A673 (cell line): ENCODE measurements at places on chromosomes 6 and 20.

DNA sequence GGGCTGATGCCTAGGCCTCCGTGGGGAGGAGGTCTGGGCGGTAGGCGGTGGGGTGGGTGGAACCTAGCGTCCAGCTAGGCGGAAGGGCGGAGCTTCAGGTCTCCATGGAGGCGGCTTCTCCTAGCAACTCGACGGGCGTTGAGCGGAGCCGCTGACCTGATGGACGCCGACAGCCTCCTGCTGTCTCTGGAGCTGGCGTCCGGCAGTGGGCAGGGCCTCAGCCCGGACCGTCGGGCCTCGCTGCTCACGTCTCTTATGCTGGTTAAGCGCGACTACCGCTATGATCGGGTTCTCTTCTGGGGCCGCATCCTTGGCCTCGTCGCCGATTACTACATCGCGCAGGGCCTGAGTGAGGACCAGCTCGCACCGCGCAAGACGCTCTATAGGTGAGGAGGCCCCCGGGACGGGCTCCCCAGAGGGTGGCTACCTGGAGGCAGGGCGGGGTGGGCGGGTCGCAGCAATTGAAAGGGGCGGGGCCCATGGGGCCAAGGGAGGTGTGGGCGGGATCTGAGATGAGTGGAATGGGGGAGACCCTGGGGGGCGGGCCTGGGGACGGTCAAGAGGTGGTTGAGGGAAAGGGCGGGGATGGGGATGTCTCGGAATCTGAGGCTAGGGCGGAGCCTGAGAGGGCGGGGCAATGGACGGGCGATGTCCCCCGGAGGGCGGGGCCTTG is at the start of gene RSPH9:
TSS of gene RSPH9 (plus strand) at position 97 of the 673 bp plus-strand sequence. CDS start at position 160, 63 bp downstream.
- peak; percentile 61 for DNase-seq

- DNase-seq, result no peak
Measured at GRCh38 chr6:11407414-11407813, 130.1 kb upstream of the TMEM170B start.

DNA sequence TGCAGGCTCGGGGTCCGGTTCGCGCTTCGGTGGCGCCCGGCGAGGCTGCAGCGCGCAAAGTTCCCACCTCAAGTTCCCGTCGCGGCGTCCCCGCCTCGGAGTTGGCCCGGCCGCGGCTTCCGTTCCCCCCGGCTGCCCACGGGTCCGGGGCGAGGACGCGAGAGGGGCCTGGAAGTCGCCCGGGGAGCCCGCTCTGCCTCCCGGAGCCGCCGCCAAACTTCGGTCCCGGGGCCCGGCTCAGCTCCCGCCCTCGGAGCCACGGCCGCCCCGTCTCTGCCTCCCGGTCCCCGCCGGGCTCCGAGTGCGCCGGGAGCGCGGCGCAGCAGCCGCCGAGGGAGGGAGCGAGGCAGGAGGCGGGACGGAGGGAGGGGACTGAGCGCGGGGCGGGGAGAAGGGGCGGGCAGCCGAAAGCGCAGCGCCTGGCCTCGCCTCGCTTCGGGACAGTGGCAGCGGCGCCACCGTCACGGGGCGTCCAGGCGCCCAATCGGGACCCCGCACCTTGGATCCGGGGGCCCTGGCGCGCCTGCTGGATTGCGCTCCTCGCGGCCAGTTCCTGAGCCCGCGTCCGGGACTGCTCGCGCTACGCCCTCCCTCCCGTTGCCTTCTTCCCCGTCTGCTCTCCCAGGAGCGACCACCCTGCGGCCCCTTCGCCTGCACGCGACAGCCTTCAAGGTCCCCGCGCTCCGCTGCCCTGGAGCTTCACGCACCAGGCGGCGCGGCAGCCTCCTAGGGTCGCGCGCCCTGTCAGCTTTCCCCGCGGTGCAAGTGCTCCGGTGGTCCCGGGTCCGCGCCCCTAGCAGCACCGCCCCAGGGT is at the start of gene KCNG1:
TSS of gene KCNG1 (minus strand) at position 305 of the 814 bp plus-strand sequence. CDS start 12,769 bp downstream, outside the sequence.
- peak; percentile 90 for DNase-seq

DNA sequence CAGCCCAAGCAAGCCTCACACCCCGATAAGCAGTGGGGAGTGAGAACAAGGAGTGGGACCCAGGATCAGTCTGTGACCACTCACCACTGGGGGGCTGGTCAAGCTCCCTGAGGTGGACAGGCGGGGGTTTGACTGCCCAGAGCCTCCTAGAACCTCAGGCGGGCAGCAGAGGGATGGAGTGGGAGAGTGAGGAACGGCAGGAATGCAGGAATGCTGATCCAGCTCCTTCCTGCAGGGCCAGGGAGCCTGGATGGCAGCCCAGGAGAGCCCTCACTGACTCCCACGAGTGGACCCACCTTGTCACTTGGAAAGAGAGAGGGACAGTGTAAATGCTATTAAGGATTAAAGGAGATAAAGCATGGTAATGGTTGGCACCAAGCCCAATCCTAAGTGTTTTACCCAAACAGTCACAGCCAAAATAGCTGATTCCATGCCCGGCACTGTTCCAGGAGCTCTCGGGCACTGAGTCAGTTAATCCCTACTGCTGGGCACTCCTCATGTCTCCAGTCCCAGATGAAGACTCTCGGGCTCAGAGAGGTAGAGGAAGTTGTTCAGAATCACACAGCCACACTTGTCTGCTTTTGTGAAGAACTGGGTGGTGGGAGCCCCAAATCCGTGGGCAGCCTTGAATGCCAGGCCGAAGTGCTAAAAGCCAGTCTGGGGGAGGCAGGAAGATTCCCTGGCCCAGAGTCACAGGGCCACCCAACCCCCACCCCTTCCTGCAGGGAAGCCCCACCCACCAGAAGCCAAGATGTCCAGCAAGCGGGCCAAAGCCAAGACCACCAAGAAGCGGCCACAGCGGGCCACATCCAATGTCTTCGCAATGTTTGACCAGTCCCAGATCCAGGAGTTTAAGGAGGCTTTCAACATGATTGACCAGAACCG is 3.1 kb downstream of the MYL9 start:
- DNase-seq, result peak; percentile 87

DNA sequence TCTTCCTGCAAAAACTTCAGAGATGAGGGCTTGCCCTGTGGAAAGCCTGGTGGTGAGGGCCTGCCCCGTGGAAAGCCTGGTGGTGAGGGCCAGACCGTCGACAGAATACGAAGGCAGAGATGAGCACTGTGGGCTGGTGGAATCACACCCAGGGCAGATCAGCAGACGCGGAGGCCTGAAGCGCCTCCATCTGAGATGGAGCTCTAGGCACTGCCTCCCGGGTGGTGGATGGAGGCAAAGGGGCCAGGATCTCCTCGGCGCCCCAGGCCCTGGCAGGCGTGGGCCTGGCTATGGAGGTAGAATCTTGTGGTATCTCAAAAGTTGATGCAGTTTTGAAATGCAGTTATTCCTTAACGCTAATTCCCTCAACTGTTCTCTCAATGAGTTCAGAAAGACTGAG is 104.8 kb downstream of the PSMB1 start:
- no peak for DNase-seq

DNA sequence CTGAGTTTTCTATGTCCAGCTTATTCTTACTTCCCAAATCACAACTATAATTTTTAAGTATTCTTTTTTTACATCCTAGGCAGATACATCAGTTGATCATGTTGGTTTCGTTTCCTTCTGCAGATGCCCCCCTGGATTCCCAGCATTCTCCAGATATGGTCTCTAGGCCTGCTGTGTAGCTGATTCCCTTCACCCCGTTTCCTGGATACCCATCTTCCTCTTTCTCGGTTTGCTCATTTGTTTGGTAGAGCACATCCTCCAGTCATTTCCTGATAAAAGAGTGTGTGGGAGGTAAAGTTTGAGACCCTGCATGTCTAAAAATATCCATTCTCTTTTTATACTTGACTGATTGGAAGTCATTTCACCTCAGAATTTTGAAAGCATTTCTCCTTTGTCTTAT is 66.4 kb downstream of the ANKS1A start:
- no peak for DNase-seq

DNA sequence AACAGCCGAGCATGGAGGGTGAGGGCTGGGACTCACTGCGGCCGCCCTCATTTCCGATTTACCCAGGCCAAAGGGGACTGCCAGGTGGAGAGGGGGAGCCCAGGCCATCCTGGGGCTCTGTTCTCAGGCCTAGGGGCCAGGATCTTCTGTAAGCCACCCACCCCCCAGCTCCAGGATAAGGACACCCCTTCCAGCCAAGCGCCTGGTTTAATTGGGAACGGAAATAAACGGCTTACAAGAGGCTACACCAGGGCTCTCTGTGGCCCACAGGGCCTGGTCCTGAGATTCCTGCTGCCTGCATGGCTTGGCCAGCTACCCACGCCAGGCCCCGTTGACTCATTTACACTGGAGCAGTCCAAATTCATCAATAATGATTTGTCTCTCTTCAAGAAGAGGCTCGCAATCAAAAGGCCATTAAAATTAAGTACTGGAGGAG is 68.1 kb upstream of the TOP1 start:
- no peak for DNase-seq

- peak; percentile 62 for DNase-seq
Measured at GRCh38 chr6:144586986-144587385, 301.9 kb downstream of the UTRN start.

DNA sequence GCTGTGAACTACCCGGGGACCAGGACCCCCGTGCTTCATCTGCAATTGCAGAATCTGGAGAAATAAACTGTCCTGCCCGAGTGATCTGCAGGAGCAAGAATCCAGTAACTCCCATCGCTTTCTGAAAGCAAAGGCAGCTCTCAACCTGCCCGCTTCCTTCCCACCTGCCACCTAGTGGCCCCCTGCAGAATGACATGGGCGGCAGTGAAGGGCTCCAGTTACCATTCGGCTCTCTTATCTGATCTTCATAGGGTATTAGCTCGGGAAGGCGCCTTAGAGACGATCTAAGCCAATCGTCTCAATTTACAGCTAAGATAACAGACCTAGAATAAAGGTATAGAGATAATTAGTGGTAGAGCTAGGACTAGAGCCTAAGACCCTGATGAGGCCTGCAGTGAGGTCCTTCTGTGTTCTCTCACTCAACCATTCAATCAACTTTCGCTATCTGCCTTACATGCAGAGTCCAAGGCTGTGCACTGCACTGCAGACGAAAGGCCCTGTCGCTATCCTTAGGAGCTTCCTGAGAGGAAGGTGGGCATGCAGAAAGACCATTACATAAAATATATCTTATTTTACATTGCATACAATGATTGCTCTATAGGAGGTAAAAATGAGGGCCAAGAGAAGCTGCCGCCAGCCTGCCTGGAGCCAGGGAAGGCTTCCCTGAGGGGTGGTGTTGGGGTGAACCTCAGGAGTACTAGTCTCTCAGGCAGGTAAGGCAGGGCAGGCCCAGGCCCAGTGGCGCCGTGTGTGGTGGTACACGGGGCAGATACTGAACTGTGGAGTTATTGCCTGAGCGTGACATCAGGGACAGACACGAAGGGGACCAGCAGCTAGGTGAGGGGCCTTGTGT is 7.1 kb upstream of the PSMG4 start:
- peak; percentile 90 for DNase-seq

DNA sequence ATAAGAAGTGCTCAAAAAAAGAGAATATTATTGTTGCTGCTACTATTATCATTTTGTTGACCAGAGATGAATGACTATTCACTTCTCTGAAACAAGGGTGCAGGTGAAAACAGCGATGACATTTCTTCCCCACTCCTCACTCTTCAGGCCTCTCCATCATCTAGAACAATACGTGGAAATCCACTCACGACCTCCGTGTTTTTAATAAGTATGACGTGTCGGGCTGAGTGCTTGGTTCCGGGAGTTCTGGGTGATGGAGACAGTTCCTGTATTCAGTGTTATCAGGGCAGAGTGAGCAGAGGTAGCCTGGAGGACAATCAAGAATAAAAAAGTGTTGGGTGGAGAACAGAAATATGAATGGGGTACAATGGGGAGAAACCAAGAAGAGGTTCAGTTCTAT is 130.0 kb upstream of the ZNF217 start:
- DNase-seq, result no peak

GRCh38 chr6:35357677-35358076 is 15.3 kb downstream of the PPARD start:
- DNase-seq, result no peak
